D341Med (cell line): ENCODE measurements at places on chromosomes 1 and 21.
A peak's percentile ranks its signal among the peaks of the same experiment; 100 is the strongest.

- DNase-seq, result no peak
These were observed 81.3 kb upstream of the KAZN start for GRCh38 chr1:14516974-14517840.

DNA sequence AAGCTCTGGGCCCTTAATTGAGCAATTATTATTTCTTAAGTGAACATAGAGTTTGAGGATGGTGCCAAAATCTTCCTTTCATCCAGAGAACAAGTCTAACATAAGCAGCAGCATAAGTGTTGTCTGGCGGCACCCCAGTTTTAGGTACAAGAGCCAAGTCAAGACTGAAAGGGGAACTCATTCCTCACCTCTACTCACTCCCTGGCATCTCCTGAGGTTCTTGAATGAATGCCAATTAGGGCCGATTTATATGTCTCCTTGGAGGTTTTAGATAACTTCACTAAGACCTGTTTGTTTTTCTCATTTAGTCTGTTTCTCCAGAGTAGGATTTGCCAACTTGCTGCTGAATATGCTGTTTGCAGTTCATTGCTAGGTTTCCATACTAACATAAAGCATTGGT is 42.6 kb upstream of the ADGRL2 start:
- DNase-seq, result no peak

GRCh38 chr1:227934476-227935313 is 13.0 kb downstream of the WNT9A start:
- no peak for DNase-seq

DNA sequence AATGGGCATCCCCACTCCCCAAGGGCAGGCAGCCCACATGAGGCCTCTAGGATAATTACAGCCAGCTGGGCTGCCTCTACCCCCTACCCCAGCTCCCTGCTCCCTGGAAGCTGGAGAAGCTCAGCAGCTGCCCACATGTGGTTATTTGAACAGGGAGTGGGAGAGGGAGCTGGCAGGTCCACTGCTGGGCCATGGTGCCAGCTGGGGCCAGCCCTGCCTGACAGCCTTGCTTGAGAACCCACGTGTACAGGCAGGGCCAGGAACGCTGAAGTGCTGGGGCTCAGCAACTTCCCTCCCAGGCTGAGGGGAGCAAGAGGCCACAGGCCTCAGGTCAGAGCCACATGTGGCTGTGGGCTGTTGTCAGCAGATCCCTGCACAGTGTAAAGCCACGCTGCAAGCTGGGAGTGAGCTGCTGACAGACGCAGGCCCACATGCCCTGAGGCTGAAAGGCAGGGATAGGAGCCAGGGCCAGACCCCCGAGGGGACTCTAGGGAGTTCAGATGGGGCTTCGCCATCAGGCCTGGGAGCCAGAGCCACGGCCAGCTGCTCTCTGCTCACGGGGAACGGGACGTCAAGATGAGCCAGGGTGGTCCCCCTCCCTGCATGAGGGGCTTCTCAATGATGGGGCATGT is 129.0 kb downstream of the SYF2 start:
- no peak for DNase-seq

GRCh38 chr1:220113136-220113695 is 19.3 kb downstream of the IARS2 start:
- DNase-seq, result peak; percentile 51

DNA sequence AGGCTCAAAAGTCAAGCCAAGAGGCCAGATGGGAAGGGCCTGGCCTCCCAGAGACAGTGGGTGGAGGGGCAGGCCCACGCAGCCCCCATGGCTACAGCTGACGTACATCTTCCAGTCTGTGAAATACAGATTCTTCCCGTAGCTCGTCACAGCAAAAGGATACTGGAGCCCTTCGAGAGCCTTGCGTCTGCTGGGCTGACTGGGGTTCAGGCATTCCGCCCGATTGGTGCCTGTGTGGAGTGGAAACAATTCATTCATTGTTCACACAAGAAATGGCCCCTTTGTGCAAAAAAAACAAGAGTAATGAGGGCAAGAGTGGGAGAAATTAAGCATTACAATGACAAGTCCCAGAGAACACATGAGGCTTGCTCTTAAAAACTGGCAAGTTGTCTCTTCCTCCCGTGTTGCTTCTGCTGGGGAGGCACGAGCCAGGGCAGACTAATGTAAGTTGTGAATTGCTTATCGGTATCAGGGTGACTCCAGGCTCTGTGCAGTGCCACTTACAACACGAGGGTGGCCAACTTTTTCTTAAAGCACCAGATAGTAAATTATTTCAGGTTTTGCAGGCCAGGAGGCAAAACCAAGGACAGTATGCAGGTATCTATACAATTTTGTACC is 85.1 kb downstream of the NID1 start:
- no peak for DNase-seq

DNA sequence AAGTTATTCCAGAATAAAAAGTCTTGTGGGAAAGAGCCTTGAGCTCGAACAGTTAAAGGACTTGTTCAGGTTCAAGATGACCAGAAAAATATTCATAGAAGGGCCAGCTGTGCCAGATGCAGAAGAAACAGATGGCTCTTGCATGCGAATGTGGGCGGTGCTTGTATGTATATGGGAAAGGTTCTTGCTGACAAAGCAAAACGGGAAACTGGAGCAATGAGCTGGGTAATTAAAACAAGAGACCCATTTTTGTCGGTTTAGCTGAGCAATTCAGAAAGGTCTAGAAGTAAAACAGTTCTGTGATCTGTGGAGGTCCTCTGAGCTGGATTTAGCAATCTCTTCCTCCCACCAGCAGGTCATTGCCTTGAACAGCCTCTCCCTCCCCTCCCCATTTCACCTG is 107.2 kb upstream of the MARK1 start:
- no peak for DNase-seq

DNA sequence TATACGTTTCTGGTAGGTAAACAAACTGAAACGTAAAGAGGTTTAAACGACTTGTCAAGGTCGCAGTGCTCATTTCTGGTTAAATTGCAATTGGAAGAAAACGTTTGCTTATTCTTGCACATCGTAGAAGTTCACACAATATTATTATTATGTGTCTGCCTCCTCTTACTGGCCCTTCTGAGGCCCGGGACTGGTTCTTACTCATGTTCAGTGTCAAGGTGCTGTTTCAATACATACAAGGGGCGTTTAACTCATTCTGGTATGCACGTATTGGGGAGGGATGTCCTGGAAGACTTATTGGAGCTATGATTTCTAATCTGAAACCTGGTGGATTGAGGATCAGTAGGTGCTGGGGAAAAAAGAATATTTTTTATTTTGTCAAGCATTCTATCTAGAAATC is 932 bp downstream of the RPF1 start:
- no peak for DNase-seq

GRCh38 chr1:16484931-16485330 is 29.2 kb downstream of the RNU1-1 start:
- DNase-seq, result no peak

DNA sequence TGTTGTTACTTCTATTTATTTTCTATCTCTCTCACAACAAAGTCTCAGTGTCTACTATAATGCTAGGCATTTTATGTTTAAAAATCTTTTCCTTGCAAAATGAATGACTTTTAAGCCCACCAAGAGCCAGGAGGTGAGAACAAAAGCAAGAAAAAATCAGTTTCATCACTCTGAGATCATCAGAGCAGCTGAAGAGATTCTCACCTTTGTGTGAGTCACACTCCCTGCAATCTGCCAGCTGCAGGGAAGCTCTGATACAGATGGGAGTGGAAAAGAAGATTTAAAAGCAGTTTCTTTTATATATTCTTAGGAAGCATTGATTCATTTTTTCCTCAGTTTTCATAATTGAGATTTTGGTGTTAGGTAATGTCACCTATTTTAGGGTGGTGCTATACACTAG is 107.6 kb downstream of the LHX9 start:
- no peak for DNase-seq
